CD4-positive, alpha-beta T cell treated with Interferon alpha-2 for 1 hour (primary cell): ENCODE measurements at places on chromosomes 7 and 10.
A peak's percentile ranks its signal among the peaks of the same experiment; 100 is the strongest.

- DNase-seq = no peak
Observed at GRCh38 chr10:110765513-110766319, 106.0 kb upstream of the PDCD4 start.

GRCh38 chr10:97991871-97992270 is 38.5 kb downstream of the CRTAC1 start:
- no peak for DNase-seq

GRCh38 chr10:35400595-35401268 is 64.4 kb downstream of the CCNY start:
- no peak for DNase-seq

GRCh38 chr10:22464966-22465629 is 119.8 kb downstream of the SPAG6 start:
- no peak for DNase-seq

DNA sequence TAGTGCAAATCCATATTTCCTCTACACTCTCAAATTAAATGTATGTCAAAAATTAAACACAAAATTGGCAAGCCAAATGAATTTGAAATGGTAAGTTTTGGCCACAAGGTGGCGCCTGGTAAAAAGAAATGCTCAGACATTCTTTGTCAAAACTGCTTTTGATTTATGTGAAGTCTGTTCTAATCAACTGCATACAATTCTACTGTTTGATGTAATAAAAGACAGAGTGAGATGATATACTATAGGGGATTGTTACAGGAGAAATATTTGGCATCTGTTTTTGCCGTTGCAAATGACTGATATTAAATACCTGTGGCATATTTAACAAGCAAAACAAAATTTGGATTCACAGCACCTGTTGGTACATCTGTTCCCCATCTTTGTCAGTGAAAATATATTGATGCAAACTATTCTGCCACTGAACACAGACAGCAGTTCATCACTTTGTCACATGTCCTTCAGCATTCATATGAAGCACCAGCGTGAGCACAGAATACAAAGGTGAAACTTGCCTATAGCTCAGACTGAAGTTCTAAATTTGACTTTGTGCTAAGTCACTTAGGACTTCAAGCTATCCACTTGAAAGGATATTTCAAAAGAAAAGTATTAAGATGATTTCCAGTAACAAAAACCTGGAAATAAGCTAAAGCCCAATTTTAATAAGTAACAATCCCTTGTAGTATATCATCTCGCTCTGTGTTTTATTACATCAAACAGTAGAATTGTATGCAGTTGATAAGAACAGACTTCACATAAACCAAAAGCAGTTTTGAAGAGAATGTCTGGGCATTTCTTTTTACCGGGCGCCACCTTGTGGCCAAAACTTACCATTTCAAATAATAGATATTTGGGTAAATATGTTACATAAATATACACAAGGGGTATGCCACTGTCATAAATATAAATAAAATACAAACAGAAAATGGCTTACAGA is 10.2 kb upstream of the CH25H start:
- DNase-seq = peak; percentile 52

DNA sequence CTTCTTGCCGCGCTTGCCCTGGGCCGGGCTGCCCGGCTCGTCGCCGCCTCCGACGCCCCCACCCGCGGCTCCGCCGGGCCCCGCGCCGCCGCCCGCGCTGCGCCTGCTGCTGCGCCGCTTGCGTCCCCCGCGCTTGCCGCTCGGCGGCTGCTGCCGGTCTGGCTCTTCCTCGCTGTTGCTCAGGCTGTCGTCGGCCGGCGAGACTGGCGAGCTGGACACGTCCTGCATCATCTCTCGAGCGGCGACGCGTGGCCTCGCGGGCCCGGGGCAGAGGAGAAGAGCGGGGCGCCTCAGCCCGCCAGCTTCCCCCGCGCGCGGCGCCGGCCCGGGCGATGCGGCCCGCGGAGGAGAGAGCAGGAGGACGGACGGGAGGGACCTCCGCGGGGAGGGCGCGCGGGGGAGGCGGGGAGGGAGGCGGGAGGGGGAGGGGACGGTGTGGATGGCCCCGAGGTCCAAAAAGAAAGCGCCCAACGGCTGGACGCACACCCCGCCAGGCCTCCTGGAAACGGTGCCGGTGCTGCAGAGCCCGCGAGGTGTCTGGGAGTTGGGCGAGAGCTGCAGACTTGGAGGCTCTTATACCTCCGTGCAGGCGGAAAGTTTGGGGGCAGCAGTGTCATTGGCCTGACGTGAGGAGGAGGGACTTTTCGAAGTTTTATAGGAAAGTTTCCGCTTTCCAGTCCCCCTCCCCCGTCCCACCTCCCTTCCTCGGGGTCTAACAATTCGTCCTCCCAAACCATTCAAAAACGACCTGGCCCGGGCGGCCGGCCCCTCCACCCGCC is at the start of gene TWIST1:
TSS of gene TWIST1 (minus strand) at position 546 of the 779 bp plus-strand sequence. CDS start at position 231, 315 bp downstream.
- no peak for DNase-seq

DNA sequence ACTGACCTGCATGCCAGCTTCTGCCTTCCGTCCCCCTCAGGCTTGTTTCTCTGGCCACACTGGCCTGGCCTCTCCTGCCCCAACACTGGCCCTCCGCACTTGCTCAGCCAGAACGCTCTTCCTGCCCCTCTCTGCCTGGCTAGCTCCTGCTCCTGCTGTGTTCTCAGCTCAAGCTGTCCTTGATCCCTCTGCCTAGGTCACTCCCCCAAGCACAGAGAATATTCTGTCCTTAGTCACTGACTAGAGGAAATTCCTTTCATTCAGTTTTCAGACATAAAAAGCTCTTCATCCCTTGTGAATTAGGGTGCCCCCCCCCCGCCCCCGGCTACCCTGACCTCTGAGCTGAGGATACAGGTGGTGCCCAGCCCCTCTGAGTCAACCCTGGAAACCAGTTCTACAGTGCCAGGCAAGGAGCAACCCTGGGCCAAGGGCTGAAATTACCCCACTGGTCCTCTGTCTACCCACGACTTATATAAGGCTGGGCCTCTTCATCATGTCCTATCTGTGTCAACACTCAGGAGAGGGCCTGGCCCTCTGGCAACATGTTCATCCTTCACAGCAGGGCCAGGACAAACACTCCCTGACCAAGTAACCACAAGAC is 6.6 kb upstream of the SGPL1 start:
- no peak for DNase-seq

- no peak for DNase-seq
Observed at GRCh38 chr10:91550021-91550420, 82.8 kb downstream of the PPP1R3C start.

GRCh38 chr10:132136097-132136521 is 50.6 kb upstream of the DPYSL4 start:
- no peak for DNase-seq

DNA sequence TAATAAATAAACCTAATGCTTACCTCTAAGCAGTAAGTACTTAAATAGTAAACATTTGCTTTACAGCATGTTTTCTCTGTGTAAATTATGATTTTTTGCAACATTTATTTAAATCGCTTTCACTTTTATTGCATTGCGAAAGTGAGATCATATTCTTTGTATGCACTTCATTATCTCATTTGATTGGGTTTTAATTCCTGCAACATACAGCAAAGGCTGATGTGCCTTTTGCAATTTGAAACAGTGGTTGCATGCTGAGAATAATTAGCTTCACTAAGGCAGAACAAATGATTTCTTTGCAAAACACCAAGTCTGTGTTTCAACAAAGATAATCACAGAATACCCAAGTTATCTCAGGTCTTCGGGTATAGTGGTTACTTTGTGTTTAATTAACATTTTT is 16.3 kb upstream of the THSD7A start:
- no peak for DNase-seq

- peak; percentile 13 for DNase-seq
Observed at GRCh38 chr7:142384493-142384922, 126.7 kb upstream of the PRSS58 start.

DNA sequence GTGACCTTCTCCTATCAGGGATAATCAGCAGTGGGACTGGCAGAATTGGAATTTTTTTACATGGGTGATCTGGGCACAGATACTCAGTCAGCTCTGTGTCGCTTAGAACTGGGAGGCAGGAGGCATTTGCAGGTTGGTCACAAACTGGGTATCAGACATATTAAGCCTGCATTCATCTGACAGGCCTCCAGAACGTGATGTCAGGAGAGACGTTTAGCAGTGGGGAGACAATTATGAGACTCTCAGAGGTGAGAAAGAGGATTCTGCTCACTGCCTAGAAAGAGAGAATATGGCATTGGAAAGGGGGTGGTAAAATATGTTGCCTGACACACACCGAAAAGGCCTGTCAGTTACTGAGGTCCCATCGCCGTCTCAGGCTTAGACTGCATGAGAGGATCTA is 717.6 kb upstream of the GALNT17 start:
- DNase-seq = no peak

DNA sequence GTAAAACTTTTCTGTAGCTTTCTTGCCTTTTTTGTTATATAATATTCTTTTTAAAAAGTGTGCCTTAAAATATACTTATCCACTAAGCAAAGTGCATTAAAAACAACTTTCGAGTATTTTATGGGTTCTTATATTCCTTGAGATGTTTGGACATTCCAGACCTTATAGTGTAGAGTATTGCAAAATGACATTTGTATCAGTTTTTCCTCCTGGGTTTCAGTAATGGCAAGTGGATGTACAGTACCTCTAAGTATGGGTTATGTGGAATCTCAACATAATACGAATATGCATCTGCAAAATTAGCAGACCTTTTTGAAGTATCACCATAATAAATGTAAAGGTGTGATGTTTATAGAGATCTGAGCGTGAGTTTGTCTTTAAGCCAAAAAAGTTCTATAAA is 2.7 kb downstream of the CDK13 start:
- DNase-seq = no peak

GRCh38 chr10:14382022-14382421 is 51.3 kb upstream of the FRMD4A start:
- DNase-seq = peak; percentile 50

- DNase-seq = no peak
Observed at GRCh38 chr7:85454904-85455303, 268.0 kb upstream of the SEMA3D start.

DNA sequence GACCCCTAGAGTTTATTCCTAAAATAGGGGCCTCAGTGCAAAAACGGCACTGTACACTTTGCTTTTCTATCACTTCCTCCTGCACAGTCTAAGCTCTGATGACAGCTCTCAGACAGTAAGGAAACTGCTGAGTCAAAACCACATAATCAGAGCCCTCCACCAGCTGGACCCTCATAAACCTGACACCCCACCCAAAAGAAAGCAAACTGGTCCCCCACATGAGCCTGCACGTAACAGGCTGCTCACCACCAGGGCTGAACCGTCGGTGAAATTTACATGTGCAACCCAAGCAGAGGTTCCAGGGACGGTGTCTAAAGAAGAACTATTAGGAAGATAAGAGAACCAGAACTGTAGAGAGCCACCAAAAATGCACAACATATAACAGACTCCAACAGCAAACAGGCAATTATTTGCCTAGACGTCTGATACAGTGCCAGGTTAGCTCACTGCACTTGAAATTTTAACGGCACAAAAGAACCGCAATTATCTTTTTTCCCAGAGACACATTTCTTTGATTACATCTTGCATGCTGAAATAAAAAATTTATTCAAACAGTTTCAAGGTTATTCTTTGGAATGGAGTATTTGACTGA is 19.6 kb downstream of the SGMS1 start:
- DNase-seq = no peak

- no peak for DNase-seq
Observed at GRCh38 chr7:74371381-74372341, 82.0 kb upstream of the GTF2IRD1 start.

- peak; percentile 37 for DNase-seq
Observed at GRCh38 chr10:27745732-27746396, at the start of gene MKX. MKX (minus strand) TSS chr10:27745819; CDS start chr10:27743415, 2,404 bp downstream.

DNA sequence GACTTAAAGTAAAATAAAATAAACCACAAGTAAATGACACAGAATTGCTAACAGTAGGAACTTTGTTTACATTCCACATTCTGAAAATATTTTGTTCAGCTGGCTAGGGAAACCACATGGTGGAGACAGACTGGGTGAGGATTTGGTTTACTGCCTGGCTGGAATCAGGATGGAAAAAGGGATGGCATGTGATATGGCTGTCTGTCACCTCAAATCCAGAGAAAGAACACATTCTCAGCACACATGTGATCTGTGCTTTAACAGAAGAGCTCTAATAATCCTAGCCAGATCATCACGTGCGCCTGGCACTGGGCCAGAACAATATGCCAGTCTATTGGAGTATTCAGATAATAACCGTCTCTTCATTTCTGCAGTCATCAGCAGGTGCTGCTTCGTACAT is 90.9 kb upstream of the PIP4K2A start:
- DNase-seq = no peak

GRCh38 chr7:17523813-17524739 is 225.6 kb downstream of the AHR start:
- no peak for DNase-seq

- DNase-seq = no peak
Observed at GRCh38 chr10:69527961-69528360, 45.3 kb downstream of the NEUROG3 start.

GRCh38 chr7:112481833-112482670 is 1.3 kb downstream of the LSMEM1 start:
- no peak for DNase-seq

- no peak for DNase-seq
Observed at GRCh38 chr7:99625961-99626360, 9.2 kb downstream of the ZSCAN25 start.

DNA sequence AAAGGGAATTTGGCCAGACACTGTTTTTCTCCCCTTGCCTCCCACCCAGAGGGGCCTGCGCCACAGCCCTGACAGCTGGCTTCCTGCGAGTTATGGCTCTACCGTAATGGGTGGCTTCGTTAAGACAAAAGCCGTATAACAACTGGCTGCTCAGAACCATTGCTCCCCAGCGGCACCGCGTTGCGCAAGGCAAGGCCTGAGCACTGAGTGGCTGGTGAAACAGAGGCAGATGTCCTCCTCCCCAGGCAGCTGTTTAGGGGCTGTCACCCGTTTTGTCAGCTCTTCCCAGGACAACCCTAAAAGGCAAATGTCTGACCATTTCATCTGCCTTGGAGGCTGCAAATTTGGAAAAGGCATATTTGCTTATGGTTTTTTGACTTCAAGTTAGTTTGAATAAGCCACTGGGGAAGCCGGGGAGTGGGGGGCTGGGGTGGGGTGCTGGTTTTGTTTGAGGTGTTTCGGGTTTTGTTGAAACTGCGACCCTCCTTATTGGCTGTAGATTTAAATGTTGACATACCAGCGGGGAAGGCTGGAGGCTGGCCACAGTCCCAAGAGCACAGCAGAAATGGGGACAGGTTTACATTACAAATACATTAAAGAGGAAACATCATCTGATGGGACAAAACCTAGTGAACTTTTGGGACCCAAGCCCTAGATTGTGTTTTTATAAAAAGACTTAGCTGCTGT is 681 bp upstream of the SPOCK2 start:
- DNase-seq = peak; percentile 45

DNA sequence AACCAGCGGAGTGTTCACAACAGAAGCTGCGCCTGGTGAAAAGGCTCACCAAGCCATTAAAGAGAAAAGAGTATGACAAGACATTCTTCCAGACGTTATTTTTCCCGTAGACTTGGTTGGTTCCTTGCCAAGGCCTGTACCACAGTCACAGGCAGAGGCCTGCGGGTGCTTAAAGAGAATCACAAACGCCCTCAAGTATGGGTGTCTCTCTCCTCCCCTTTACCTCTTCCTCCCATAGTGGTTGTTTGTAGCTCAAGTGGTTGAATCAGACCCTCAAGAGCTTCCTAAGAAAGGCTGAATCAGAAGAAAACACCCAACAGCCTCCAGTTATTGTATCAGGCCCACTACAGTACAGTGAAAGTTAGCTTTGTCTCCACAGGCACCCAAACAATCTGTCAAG is 169.0 kb downstream of the CREB5 start:
- no peak for DNase-seq
